SK-MEL-5 (cell line): ENCODE measurements at places on chromosomes 5 and 9.

GRCh38 chr9:8155706-8156105 is 356.1 kb upstream of the DMAC1 start:
- DNase-seq = no peak

GRCh38 chr5:138243794-138244193 is 30.6 kb downstream of the GFRA3 start:
- DNase-seq = peak; percentile 99

DNA sequence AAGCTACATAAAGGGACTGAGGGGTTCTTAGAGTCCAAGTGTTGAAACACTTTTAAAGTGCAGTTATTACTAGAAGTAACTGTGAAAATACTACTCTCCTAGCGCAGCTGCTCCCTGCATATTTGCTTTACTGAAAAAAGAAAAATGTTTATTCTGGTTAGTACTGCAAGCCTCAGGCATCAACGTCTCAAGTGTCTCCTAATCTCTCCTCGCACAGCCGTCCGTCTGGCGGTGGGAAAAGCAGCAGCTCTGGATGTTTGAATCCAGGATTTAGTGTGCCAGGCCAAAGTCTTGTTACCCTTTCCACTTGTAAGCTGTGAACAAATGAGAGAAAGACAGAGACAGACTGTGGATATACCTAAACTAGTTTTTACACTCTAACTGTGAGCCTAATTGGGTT is 31.1 kb downstream of the RORB start:
- DNase-seq = no peak

- peak; percentile 49 for DNase-seq
Observed at GRCh38 chr5:73967347-73967746, 341.4 kb downstream of the ARHGEF28 start.

- no peak for DNase-seq
Observed at GRCh38 chr5:59354274-59354673, 539.3 kb downstream of the PDE4D start.

- no peak for DNase-seq
Observed at GRCh38 chr5:55853818-55854217, 2.7 kb downstream of the IL31RA start.

- no peak for DNase-seq
Observed at GRCh38 chr9:107106416-107106815, 176.7 kb upstream of the RAD23B start.

DNA sequence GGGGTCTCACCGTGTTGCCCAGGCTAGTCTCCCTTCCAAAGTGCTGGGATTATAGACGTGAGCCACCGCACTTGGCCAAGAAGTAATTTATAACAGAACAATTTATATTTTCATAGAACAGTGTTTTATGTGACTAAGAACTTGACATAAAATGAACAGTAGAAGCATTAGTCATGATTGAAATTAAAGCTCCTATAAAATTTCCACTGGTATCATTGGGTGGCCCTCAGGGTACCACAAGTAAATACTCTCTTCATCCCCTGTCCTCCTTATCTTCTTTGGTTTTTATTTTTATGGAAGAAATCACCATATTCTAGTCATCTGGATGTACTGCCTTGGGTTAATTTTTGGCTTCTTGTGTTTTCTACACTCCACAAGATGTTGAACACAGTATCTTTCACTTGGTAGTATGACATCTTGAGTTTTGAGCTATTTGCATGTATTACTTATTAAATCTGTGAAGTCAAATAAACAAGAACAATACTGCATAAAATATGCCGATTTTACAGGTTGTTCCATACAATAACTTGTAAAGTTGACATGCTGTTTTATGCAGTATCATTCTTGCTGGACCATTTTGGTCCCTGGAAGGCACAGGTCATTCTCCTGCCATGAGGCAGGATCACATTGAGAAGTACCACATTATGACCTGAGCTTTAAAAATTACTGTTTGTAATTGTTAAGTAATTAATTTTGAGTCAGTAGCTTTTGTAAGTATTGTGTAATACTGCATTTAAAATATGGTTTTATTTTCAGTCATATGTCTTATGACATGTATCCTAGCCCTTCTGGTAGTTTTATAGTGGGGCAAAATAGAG is 24.4 kb downstream of the LMNB1 start:
- DNase-seq = no peak

- peak; percentile 75 for DNase-seq
Observed at GRCh38 chr5:67416133-67416937, 219.7 kb upstream of the CD180 start.

DNA sequence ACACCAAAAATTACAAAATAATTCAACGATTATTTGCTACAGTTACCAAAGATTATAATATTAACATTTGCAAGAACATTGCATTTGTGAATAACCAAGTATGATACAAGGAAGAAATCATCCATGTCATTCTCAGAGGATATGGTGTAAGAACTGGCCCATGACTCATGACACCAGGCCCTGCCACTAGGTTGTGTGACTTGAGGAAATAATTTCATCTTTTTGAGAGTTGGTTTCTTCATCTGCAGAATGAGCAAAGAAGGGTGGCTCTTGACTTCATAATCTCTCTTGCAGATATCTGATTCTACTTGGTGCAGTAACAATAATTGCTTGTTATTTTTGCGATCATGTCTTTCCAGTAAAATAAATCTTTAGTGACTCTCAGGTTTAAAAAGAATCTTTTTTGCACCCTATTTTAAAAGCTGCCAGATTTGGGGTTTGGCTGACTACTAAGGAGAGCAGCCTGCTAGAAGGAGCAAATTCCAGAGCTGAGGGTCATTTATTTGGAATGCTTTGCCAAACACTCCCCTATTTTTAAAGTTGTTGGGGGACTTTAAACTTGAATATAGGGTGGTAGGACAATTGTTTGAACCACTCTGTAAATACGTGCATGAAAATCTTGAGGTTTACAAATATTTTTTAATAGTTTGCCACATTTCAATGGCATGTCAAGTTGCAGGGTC is 23.5 kb downstream of the ITGA1 start:
- DNase-seq = no peak

DNA sequence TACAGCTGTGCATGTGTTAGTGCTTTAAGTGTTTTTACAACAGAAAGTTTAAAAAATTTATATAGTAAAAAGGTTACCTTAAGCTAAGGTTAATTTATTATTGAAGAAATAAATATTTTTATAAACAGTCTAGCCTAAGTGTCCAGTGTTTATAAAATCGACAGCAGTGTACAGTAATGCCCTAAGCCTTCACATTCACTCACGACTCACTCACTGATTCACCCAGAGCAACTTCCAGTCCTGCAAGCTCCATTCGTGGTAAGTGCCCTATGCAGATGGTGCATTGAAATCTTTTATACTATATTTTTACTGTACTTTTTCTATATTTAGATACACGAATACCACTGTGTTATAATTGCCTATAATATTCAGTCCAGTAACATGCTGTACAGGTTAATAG is 159.1 kb downstream of the ROR2 start:
- DNase-seq = no peak

GRCh38 chr5:126718236-126718868 is 58.6 kb upstream of the LMNB1 start:
- no peak for DNase-seq

GRCh38 chr9:71608021-71608420 is 160.3 kb downstream of the CEMIP2 start:
- no peak for DNase-seq

GRCh38 chr5:64625678-64626077 is 64.6 kb upstream of the SHISAL2B start:
- no peak for DNase-seq

- no peak for DNase-seq
Observed at GRCh38 chr5:116046261-116046660, 14.0 kb downstream of the ARL14EPL start.

- DNase-seq = no peak
Observed at GRCh38 chr9:91177661-91178280, 183.9 kb downstream of the AUH start.

DNA sequence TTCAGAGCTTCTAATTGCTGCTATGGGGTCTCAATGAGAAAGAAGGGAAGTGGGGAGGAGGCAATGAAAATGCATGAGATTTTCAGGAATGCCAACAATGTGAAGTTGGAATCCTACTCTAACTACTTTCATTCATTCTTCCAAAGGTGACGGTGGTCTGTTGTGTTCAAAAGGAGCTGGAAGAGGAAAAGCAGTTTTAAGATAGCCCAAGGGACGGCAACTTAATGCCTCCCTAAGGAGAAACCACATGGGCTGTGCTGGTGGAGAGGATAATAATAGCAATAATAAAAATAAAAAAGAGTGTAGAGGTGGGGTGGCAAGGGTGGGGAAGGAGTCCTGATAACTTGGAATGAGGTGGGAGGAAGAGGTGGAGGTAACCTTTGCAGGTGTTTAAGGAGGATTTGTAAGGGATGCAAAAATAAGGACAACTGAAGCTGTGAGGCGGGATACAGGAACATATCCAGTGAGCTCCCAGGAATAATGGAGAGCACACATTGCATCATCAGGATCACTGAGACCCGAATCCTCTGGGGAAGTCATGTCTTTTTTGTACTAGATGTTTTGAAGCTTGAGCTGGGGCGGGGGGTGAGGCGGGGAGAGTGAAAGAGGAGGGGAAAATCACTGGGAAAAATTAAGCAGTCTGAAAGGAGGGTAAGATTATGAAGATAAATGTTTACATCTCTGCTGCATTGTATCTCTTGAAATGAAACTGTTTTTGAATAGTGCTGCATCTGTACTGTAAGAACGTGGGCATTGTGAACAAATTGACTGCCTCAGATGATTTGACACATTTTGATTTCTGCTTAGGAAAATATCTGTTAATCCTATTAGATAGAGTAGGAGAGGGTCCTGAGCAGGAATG is 120.1 kb upstream of the TMEM161B start:
- DNase-seq = peak; percentile 30

- no peak for DNase-seq
Observed at GRCh38 chr5:87369431-87369830, 43.3 kb downstream of the CCNH start.

- no peak for DNase-seq
Observed at GRCh38 chr5:111726986-111727385, 30.0 kb downstream of the NREP start.

GRCh38 chr5:1807451-1808185 is 6.4 kb downstream of the NDUFS6 start:
- no peak for DNase-seq

GRCh38 chr5:93604644-93605515 is 21.9 kb downstream of the NR2F1 start:
- DNase-seq = no peak

DNA sequence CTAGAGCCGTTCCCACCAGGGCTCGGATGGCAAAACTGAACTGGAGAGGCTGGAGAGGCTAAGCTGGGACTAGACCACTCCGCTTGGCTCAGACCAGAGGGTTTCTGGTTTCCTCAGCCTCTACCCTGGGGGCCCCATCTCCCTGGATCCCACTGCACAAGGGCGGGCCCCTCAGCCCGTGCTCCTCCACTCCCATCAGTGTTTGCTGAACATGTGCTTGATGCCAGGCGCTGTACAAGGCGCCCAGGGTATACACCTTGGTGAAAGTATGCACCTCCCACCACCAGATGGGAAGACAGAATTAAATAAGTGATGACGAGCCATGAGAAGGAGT is 18.0 kb downstream of the GPX3 start:
- no peak for DNase-seq

DNA sequence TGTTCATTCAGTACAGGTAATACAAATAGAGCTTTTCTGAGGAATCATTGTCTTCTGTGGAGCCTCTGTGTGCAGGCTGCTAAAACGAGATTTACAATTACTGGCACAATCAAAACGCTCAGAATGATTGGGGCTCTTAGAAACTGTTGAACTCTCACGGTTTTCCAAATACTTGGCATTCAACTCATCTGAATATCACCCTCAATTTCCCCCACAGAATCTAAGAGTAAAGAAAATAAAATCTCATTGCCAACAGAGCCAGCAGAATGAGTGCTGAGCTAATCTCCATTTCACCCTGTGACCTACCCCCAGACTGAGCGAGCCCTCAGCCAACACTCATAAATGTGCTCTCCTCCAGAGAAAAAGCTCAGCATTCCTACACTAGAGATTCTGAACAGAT is 35.3 kb upstream of the TMED7 start:
- DNase-seq = no peak

DNA sequence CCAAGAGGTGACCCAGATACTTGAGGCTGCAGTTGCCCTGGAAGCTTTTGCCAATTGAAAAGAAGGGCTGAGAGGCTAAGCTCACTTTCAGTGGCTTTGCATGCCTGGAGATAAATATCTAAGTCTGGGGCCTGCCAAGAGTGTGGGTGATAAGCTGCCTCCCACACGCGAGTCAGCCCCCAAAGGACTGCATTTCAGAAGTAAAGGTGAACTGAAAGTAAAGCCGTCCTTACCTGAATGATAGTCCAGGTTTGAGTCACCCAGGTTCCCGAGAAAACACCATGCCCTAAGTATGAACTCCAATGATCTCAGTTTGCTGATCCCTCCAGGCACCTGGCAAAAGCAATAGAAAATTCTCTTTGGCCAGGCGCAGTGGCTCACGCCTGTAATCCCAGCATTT is 22.5 kb upstream of the N4BP3 start:
- no peak for DNase-seq

DNA sequence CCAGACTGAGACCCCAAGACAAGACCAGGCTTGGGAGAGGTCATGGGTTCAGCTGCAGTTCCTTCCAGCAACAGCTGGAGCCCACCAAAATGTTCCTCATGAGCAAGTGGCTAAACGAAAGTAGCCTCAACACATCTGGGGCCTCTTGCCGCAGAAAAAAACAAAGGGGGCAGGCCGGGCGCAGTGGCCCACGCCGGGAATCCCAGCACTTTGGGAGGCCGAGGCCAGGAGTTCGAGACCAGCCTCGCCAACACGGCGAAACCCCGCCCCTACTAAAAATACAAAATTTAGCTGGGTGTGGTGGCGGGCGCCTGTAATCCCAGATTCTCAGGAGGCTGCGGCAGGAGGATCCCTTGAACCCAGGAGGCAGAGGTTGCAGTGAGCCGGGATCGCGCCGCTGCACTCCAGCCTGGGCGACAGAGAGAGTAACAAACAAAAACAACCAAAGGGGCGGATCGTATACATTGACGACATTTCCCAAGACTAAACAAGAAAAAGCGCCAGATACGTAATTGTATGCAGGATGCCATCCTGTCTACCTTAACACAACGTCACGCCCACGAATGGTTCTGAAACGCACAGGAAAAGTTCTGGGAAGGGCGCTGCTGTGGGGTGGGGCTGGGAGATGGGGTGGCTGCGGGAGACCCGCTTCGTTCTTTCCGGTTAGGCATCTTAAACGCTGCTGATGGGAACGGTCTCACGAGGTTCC is 1.7 kb downstream of the INPP5E start:
- DNase-seq = no peak

GRCh38 chr5:78761840-78762239 is 113.3 kb upstream of the LHFPL2 start:
- no peak for DNase-seq

DNA sequence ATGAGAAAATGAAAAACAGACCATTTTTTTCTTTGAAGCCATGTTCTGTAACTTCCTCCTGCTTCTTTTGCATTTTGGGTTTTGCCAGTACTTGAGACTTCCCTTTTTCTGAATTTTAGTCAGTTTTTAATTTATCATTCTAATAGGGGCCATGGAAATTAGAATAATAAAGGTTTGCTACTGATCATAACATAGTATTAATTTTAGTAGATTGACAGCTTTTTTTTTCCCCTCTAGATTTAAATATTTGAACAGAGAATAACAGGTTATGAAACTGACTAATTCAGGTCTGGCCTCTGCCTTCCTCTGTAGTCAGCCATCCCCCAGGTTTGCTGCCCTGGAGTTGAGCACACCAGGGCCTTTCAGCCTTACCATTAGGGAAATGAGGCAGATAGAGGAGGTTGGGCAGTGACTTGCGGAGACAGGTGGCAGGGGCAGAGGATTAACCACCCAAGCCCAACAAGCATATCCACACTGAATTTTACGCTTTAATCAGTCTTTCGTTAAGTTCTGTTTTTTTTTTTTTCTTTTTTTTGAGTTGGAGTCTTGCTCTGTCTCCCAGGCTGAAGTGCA is 80.1 kb upstream of the TNFAIP8 start:
- no peak for DNase-seq

- DNase-seq = peak; percentile 63
Observed at GRCh38 chr5:6632324-6632887, 438 bp downstream of the NSUN2 start.
